ENCODE measurements at places on chromosomes 11 and 22.

GRCh38 chr11:85723088-85723487, 37.1 kb upstream of the CCDC89 start:
- no peak for DNase-seq

DNA sequence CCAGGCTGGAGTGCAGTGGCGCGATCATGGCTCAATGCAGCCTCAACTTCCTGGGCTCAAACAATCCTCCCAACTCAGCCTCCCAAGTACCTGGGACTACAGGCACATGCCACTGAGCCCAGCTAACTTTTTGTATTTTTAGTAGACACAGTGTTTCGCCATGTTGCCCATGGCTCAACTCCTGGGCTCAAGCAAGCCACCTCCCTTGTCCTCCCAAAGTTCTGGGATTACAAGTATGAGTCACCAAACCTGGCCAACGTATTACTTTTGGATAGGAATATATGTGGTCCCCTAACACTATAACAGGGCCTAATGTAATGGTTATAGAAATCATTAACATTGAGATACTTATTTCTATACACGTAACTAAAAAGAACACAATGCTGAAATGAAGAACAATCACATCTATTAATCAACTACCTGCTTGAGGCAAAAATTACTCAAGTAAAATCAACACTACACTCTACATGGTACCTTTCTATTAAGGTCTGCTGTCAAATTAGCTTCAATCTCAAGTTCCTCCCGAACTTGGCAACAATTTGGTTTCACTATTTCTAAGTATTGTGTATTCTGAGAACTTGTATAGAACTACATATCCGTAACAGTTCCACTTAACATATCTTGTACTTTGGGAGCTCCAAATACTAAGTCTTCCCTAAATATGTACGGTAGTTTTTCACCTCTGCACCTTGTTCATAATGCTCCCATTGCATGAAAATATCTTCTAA, 124.9 kb downstream of the FCHSD2 start:
- no peak for DNase-seq

DNA sequence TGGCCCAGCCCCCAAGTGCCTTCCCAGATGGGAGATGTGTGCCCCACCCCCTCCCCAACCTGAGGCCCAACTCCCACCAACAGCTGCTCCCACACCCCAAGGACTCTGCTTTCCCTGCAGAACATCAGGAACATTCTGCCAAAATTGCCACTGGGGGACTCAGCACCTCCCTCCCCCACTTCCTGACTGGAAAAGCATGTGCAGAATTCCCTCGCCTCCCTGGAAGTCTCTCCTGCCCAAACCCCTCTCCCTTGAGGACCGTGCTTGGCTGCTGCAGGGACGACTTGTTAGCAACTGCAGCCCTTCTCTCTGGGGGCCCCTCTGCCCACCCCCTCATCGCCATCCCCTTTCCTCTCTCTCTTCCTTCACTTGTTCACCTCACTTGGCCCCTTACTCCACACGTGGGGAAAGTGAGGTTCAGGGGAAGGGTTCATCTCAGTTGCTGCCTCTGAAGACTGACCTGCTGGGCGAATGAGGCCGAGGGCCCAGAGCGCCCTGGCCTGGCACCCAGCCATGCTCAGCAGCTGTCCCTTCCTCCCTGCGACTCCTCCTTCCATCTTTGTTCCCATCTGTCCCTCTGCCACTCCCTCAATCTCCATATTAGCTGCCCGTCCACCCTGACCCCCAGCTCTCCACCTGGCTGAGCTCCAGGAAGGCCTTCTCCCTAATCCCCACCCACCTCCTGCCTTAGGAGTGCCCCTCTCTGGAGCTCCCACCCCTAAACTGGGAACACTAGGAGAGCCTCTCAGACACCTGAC, 105.1 kb downstream of the CHST1 start:
- no peak for DNase-seq

DNA sequence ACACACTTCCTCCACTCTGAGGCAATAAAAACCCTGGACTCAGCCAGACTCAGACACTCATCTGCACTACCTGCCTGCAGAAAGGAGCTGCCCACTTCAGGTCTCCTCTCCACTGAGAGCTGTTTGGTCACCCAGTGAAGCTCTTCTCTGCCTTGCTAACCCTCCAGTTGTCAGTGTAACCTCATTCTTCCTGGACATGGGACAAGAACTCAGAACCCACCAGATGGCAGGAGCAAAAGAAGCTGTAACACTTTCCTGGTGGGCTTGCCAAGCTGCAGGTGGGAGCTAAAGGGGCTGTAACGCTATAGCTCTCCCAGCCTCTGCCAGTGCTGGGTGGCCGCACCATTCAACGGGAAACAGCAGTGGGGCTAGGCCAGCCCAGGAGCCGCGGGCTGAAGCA, 89.7 kb downstream of the CCDC73 start:
- DNase-seq, result no peak

GRCh38 chr11:30128269-30128932, 102.4 kb upstream of the FSHB start:
- no peak for DNase-seq

GRCh38 chr11:69909561-69910518, 90.6 kb upstream of the FGF3 start:
- DNase-seq, result no peak

DNA sequence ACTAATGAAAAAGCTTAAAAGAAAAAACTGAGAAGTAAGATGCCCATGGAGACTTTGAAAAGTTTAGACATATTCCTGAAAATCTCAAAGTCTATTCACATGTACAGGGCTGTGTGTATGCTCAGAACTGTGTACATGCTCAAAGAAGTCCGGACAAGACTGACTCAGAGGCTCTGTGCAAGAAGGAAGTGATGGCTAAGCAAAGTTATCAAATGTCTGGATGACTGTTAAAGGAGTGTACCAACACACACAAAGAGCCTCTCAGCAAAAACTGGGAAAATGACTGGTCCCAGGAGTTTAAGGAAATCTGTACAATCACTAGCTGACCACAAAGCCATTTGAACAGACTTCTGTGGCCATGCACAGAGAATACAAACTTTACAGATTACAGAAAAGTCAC, 33.1 kb upstream of the ARHGAP32 start:
- no peak for DNase-seq

- no peak for DNase-seq
These were observed 350.2 kb downstream of the TTC28 start for GRCh38 chr22:28329186-28330073.

GRCh38 chr11:38538866-38539680, 1941.0 kb upstream of the RAG2 start:
- no peak for DNase-seq

DNA sequence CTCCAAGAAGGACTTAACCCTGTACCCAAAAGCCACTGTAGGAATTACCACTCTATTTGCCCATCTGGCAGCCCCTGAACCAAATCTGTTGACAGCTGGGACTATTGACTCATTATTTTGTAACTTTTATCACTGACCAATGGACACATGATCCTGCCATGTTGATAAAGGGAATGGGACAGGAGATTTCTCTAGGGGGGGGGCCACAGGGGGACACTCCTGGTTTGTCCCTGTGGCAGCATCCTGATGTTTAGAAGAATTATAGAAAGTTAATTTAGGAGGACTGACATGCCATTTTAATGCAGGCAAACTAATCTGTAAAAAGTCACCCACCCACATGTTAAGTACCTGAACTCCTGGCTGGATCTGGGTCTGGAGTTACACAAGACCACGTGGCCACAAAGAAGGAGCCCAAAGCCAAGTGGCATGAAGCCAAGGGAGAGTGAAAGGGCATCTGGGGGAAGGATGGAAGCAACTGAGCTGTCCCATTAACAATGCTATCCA, 558.1 kb downstream of the ETS1 start:
- DNase-seq, result no peak

- no peak for DNase-seq
These were observed 21.9 kb downstream of the MN1 start for GRCh38 chr22:27779643-27780042.

- DNase-seq, result no peak
These were observed 2.3 kb upstream of the CATSPERZ start for GRCh38 chr11:64297699-64298358.

DNA sequence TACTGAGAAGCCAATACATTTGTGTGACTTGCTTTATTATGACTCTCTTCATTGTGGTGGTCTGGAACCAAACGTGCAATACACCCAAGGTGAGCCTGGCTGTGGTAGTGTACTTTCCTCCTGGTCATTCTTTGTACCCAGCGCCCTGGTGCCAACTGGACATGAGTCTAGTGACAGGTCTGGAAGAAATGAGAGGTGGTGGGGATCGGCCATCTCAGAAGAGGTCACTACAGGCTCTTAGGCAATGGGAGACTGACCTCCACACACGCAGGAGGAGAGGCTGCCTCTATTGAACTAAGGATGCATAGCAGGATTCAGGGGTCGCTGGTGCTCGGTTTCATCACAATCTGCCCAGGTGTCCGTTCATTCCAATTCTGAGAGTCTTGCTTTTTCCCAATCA, 56.4 kb upstream of the RTL6 start:
- no peak for DNase-seq

DNA sequence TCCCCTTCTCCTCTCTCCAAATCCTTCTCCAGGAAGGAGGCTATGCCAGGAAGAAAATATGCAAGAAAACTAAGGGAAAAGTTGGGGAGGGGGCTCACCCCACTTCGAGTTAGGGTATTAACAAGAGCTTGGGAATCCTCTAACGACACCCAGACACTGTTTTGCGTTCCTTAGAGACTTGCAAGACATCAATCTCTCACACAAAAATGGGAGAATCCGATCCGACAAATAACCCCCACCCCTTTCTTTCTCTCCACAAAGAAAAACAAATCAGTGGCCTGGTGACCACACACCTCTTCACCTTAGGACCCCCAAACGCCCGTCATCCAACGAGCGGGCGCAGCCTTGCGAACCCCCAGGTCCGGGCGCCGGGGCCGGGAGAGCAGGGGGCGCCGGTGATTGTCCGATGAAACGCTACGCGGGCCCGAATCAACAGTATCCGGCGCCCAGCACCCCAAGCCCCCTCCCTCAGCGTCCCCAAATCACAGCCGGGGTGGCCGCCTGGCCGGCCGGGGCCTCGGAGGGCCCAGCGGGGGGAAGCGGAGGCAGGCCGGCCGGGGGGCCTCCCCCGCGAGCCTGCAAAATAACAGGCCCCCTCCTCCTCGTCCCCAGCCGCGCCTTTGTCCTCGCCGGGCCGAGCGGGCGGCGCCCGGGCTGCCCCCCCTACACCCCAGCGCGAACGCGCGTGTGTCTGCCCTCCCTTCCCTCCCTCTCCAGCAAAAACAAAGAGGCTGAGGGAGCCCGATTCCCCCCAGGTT, 690 bp downstream of the CSNK1E start:
- peak; percentile 65 for DNase-seq

DNA sequence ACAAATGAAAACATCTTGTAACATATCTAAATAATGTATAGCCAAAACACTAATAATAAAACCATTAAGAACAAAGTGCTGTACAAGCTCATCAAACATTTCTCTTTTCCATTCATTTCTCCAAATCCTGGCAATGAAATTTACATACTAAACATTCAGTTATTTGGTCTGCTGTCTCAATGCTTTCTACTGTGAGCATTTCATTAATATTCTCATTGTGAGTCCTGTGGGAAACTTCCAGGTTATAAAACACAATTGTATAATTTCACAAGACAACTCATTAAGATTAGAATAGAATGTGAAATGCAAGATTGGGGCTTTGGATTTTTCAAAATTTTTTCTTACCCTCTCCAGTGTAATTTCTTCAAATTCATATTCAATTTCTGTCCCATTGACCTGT, 876.9 kb upstream of the CCDC90B start:
- DNase-seq, result no peak

- DNase-seq, result no peak
These were observed 997.8 kb upstream of the CHORDC1 start for GRCh38 chr11:91220476-91221202.

- DNase-seq, result no peak
These were observed 20.2 kb downstream of the AMOTL1 start for GRCh38 chr11:94788396-94788795.

- DNase-seq, result no peak
These were observed 19.7 kb upstream of the IL17REL start for GRCh38 chr22:50032109-50032871.

- DNase-seq, result no peak
These were observed 1.6 kb downstream of the NR1H3 start for GRCh38 chr11:47259232-47259977.

GRCh38 chr22:23683545-23683944, 7.3 kb upstream of the RGL4 start:
- no peak for DNase-seq

GRCh38 chr11:130124096-130124495, 35.5 kb upstream of the ST14 start:
- DNase-seq, result no peak

- no peak for DNase-seq
These were observed 37.0 kb downstream of the KIAA1671 start for GRCh38 chr22:24989541-24989951.

DNA sequence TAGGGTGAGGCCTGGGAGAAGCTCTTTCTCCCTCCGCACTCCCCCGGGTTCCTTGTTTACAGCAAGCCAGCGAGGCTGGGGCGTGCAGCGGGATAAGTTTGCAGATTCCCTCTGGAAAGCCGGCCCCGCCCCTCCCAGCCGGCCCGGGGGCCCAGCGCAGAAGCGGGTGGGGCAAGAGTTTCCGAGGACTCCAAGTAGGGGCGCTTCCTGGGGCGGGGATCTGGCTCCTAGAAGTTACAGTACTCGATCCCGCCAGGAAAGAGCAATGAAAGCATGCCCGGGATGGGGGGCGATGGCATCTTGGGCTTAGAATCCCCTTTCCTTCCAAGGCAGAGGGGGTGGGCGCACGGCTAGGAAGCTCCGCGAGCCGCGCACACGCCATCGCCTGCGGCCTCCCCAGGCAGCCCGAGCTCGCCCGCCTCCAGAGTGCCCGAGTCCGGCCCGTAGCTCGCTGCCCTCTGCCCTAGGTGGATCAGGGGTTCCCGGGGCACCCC, 385 bp downstream of the TST start:
- no peak for DNase-seq

- DNase-seq, result no peak
These were observed 787 bp downstream of the SMDT1 start for GRCh38 chr22:42080287-42080686.

DNA sequence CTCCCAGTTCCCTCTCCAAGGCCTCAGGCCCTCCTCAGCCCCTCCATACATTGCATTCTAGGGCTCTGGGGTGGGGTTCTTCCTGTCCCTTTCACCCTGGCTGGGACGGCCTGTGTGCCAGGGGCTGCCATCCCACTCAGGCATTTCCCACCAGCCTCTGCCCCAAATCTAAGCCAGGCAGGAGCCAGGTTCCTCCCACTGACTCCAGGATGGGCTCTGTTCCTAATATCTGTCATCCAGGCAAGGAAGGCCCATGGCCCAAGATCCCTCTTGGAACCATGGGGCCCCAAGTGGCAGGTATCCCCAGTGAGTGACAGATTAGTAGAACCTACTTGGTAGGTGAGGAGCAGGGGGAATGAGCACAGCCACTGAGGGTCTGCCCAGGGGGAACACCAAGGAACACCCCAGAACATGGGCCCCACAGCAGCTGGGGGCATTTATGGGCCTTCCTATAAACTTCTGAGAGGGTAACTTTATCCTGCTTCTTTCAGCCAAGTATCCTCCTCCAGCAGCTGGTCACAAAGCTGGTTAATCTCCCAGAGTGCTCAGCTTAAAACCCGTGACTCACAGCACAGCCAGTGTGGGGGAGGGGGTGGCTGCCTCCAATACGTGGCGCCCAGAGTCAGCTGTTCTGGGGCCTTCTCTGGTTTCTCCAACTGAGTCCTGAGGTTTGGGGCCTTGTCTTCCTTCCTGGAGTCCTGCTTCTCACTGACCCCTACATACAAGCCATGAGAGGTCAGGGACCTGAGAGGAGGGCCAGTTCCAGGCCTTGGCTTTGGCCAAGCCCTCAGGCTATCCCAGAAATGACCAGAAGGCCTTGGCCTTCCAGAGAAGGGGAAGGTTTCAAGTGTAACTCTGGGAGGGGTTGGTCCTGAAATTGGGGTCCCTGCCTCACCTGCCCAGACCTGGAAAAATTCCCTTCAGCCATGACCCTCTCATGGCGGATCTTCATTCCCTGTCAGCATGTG, 19.9 kb upstream of the MYOD1 start:
- DNase-seq, result no peak

- DNase-seq, result no peak
These were observed 361.6 kb downstream of the GUCY1A2 start for GRCh38 chr11:106656646-106657045.
